ENCODE measurements at places on chromosomes 1 and 21.

- peak; percentile 97 for DNase-seq
Measured at GRCh38 chr21:37060296-37060695, 12.6 kb downstream of the PIGP start.

DNA sequence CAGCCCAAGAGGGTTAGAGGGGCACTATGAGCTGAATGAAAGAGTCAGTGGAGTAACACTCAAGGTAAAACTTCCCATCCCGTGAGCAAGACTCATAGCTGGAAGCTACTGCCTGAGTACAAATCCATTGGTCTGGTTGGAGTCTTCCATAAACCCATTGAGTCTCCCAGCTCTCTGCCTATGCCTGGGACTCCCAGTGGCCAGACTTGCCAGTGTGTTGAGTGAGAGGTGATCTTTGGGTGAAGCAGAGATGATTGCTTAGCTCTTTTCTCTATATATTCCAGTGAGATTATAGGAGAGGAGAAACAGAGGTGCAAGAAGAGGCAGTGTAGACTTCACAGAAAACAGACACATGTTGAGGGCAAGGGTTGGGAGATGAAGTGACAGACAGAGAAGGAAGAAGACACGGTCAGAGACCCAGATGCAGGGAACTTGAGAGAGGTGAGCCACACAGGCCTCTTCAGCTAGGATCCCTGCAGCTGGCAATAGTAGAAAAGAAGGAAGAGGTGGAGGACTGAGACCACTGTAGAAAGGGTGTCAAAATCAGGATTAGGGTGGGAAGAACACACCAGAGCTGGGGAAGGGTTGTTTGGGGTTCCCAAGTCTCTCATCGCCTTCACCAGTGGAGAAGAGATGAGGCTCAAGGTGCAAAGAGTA is 3.7 kb downstream of the FOXD2 start:
- DNase-seq, result no peak

DNA sequence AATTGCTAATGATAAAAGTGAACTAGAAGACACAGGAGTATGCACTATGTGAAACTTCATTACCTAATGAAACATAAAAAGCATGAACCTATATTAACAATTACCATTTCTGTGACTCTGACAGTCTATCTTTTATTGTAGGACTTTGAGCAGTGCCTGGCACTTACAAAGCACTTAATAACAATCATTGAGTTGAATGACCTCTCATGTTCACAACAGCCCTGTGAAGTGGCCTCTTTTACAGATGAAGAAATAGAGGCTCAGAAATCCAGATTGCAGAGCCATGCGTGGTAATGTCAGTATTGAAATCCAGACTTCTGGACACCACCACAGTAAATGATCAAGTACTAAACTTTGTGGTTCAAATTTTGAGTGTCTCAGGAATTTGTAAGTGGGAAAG is 326.4 kb downstream of the NTNG1 start:
- no peak for DNase-seq

- no peak for DNase-seq
Measured at GRCh38 chr1:4973341-4973740, 318.9 kb downstream of the AJAP1 start.

- no peak for DNase-seq
Measured at GRCh38 chr1:83545066-83545862, 453.7 kb downstream of the TTLL7 start.

GRCh38 chr1:48771561-48771960 is 5.1 kb downstream of the BEND5 start:
- no peak for DNase-seq

GRCh38 chr21:38714999-38715398 is 90.7 kb upstream of the ETS2 start:
- DNase-seq, result no peak

GRCh38 chr1:104403883-104404282 is 654.2 kb downstream of the AMY1C start:
- DNase-seq, result no peak

- no peak for DNase-seq
Measured at GRCh38 chr1:157241185-157241538, 103.0 kb upstream of the ETV3 start.

DNA sequence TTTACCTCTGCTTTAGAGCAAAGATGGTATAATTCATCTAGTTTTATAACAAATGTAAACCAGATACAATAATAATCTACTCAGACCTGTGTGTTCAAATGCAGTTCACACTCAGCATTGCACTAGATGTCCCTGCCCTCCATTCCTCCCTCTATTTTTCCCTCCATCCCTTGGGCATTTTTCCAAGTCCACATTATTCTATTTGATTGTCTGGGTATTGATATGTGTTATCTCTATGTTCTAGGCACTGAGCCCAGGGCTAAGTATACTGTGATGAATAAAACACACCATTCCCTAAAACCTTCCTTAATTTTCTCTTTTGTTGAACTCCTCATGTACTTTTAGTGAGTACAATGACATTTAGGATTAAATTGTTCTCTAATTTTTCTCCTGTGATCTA is 66.2 kb upstream of the HMCN1 start:
- DNase-seq, result no peak

DNA sequence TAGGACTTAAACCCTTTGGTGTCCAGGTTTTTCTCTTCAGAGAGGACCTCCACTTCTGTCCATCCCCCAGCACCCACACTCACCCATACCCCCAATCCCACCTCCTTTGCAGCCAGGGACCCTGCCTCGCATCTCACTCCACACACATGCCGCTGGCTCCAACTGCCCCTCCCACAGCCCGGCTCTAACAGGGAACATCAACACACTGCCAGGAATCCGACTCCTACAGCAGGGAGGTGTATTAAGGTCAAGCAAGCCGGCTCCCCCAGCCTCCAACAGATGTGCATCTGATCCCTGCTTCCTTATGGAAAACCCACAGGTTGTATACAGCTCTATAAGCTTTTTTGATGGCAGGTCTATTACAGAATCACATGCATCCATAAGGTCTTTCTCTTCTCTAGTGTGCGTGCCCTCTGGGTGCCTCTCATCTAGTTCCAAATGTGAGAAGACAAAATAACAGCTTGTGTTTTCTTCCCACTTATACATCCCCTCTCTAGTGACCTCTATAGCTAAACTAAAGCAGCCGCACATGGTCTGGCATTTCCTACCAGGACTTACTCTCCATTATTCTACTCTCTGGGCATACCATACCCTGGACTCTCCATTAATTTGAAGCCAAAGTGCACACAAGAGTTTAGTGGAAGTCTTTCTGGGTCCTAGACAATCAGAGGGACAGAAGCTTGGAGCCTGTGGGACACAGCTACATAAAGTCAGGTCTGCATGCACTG is 16.3 kb downstream of the PIK3C2B start:
- DNase-seq, result no peak

- DNase-seq, result no peak
Measured at GRCh38 chr1:244998717-244999346, 134.5 kb upstream of the HNRNPU start.

- DNase-seq, result no peak
Measured at GRCh38 chr1:109133002-109133706, 19.2 kb downstream of the ELAPOR1 start.

DNA sequence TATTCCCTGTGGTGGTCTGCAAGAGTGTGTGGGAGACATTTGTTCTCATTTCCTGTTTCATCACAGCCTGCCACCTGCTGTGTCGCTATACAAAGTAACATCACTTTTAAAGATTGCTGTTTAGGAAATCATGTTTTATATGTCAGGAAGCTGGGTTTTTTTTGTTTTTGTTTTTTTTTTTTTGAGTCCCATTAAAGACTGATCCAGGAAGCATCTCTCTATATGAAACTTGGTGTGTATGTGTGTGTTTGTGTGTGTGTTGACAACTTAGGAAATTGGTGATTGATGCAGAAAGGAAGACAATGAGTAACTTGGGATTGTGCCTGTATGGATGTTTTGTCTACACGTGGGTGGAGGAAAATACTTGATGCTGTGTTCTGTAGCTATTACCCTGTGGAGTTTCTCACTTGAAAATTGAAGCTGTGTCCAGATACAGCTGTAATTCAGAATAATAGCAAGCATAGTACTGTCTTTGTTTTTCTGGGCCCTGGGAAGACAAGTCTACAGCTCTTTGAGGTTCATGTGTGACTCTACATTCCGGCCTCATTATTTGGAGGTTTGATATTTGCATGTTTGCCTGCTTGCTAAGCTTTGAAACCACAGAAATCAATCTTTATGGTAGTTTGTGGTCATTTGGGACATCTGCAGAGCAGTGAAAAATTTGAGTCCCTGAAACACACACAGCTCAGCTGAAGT is 47.9 kb downstream of the LAMC1 start:
- DNase-seq, result no peak

DNA sequence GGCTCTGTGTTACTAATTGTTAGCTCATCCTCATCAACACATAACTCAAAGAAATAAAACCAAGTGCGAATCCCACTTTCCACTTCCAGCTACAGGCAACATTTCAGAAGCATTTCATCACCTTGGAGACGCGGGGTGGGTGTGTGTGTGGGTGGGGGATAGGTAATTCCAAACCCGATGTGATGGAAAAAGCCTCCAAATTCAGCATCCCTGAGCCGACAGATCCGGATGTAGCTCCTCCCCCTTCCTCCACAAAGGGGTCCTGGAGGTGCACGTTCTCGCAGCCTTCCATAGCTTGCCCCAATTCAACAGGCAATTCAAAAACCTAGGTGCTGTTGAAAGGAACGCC is 486 bp downstream of the HSPA13 start:
- DNase-seq, result no peak

GRCh38 chr1:226888816-226889215 is 18.4 kb downstream of the PSEN2 start:
- DNase-seq, result no peak

GRCh38 chr1:162230517-162230916 is 146.1 kb downstream of the SPATA46 start:
- DNase-seq, result no peak

GRCh38 chr21:44517175-44517899 is 22.7 kb downstream of the KRTAP10-1 start:
- no peak for DNase-seq

GRCh38 chr1:215595231-215595630 is 28.1 kb downstream of the KCTD3 start:
- DNase-seq, result no peak

GRCh38 chr1:7026169-7026568 is 240.9 kb downstream of the CAMTA1 start:
- DNase-seq, result no peak

DNA sequence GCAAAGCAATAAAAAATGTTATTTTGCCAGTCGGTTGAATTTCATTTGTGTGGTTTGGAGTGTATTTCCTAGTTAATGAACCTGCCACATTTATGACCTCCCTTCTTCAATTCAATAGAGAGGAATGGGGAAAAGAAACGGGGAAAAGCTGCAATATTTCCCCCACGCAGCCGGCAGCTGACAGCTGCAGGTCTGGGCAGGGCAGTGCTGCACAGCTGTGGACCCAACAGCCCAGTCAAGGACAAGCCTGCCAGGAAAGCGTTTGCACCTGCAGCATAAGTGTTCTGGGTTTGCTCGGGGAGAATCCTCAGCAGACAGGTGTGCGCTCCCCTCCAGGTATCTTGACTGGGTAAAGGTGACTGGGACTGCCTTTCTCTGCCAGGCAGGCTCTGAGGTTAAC is 53.4 kb downstream of the FBXO2 start:
- no peak for DNase-seq

GRCh38 chr1:233647073-233647472 is 33.2 kb downstream of the KCNK1 start:
- DNase-seq, result no peak

GRCh38 chr1:33455539-33456501 is 16.6 kb upstream of the ZSCAN20 start:
- DNase-seq, result peak; percentile 26

DNA sequence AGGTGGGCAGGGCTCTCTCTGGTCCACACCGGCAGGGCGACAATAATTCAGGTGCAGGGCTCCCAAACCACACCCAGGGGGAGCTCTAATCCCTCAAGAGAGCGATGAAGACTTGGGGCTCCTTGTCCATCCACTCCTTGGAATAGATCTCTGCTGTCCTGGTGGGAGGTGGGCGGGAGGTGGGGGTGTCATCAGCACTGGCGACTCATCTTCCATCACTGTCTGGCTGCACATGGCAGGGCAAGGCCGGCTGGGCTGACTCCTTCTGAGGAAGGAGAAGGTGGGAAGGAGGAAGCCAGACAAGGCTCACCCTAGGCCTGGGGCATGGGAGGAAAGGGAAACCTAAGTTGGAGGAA is 29.3 kb downstream of the TNNT2 start:
- no peak for DNase-seq

DNA sequence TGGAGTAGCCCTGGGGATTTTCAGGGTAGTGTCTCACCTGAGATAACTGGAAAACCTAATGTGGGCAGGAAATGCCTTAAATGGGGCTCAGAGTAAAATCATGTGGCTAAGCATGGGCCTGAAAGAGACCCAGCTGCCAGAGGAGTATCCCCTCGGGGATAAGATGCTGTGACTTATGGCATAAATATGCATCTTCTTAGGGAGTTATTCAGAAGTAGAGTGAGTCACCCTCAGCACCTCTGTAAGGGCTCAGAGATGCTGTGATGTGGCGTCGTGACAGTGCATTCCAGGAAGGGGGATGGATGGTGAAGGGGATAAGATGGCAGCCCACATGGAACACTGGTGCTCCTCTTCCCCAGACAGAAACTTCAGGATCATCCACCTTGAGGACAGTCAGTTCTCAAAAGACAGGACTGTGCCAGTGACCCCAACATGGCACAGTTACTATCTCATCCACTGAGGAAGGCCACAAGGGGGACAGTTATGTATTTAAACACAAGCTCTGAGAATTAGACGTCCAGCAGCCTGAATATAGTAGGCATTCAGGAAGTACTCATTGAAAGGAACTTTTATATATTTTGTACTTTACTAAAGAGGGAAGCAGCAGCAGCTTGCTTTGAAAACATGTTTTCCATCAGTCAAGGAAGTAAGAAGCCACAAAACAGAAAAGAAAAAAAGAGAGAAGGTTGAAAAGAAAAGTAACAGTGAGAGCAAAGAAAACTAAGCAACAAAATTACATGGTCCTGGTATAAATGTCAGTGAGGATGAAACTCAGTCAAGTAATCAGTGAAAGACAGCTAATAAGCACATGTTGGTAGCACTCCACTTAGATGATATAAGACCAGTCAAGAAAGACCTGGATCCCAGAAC is 8.3 kb downstream of the IL24 start:
- DNase-seq, result no peak

DNA sequence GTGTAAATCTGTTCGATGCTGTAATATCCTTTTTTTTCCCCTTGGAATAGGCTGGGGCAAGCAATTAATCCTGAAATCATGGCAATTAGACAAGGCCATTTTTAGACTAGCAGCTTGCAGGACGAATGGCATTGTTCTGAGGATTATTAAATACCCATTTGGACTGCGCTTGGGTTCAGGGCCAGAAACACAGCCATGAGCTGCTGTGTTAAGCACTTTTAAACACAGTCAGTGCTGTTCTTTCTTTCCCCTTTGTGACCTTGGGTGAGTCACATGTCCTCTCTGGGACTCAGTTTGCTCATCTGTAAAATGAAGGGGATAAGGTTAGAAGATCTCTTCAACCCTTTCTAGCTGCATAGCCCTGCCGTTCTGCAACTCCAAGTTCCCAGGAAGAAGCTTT is 58.6 kb upstream of the C8B start:
- DNase-seq, result no peak

DNA sequence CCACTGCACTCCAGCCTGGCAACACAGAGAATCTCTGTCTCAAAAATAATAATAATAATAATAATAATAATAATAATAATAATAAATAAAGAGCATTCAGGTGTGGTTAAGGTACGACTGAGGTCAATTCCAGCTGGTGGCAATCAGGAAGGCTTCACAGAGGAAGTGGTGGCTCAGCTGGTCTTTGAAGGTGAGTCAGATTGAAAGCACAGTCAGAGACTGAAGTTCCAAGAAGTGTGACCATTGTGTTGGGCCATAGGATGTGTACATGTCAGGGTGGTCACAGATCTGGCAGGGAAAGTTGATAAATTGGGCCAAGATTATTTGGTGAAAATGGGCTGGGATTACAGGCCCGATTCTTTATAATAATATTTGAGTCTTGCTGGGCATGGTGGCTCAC is 31.0 kb upstream of the MED18 start:
- no peak for DNase-seq
